ENCODE measurements at places on chromosomes 7 and 10.

DNA sequence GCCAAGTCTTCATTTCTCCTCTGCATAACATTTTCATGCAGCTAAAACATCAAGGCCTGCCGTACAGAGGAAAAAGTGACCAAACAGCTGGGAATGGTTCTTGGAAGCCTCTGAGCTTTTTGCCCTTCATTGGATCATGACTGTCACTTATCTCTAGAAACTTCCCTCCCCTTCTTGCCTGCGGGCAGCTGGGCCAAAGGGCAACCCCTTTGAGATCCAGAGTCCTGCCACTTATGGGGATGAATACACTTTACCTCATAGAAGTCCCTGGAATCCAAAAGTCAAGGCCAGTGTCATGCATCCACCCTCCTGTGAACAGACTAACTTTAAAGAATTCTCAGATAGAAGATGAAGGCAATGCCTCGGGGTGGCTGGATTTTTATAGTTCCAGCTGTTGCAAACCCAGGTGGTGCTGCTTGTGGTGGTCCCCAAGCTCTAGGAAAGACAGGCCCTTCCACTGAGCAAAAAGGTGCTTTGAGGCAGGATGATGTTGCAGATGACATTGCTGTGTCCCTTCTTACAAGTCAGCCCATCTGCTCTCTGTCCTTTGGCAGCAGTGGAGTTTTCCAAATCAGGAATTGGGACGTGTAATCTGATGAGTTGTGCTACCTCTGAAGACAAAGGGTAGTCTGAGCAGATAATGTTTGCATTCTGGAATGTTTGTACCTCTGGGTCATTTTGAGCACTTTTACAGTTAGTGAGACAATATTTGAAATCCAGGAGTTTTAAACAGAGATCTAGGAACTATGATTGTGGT lies 64.2 kb downstream of the LRMDA start:
- DNase-seq: no peak

DNA sequence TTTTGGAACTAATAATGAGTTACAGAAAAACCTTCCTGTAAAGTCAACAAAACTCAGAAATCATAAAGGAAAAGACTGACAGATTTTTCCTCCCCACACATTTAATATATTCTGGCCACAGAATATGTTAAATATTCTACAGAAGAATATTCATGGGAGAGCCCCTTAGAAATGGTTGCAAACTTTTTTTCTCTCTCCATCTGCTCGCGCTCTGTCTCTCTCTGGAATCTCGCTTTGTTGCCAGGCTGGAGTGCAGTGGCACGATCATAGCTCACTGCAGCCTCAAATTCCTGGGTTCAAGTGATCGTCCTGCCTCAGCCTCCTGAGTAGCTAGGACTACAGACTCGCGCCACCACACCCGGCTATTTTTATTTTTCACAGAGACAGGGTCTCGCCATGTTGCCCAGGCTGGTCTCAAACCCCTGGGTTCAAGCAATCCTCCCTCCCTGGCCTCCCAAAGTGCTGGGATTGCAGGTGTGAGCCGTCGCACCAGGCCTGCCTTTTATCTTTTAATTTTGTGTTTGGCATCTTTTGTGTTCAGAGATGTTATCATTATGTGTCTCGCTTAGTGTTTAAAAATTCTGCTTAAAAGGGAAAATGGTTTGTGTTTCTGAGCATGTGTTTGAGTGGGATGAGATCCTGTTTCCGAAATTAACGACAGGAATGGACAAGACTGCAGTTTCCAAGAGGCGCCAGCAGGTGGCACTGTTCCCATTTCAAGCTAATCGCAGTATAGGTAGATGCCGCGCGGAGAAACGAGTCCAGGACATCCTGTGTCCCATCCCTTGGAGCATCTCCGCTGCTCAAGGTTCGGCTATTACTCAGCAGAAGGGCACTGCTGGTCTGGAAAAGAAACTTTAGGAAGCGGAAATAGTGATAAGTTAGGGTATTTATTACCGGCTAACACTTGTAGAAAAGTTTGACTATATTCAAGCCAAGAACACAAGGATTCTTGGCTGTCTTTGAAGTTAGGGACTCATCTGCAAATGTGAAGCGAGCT lies 23.1 kb upstream of the ST7 start:
- peak; percentile 85 for DNase-seq

DNA sequence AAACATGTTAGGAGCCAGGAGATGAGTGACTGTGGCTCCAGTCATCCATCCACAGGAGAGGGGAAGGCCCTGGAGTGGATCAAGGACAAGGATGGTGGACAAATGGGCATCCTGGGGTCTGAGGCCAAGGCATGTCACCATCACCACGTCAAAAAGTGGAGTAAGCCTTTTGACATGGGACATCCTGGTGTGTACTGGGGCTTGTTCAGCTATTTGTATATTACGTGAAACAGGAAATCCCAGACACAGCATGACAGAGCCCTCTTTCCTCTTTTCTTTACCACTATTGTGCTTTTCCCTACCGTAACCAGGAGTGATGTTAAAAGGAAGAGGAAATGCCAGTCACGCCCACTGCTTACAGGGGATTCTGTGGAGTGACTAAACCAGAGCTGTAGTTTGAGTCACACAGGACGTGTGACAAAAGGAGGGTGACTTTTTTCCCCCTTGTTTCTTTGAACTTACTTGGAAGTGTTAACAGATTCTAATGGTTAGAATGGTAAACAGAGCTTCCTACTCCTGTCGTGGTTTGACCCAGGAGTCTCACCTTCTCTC lies 15.4 kb downstream of the ACSL5 start:
- peak; percentile 96 for DNase-seq

DNA sequence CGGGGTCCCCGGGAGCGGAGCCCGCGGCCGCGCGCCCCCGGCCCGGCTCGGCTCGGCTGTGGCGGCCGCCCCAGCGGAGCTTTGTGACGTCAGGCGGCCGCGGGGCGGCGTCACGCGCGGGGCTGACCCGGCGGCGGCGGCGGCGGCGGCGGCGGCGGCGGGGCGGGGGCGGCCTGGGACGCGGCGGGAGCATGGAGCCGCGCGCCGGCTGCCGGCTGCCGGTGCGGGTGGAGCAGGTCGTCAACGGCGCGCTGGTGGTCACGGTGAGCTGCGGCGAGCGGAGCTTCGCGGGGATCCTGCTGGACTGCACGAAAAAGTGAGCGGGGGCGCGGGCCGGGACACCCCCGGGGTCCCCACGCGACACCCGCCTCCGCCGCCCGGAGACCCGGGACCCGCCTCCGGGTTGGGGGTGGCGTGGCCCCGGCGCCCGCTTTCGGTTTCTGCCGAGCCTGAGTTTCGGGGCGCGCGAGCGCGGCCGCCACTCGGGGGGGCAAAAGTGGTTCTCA lies at the start of gene PWWP2B:
PWWP2B (plus strand) TSS at position 165 of the 506 bp plus-strand sequence; CDS start at position 192, 27 bp downstream.
- peak; percentile 67 for DNase-seq

- DNase-seq: no peak
These were observed 51.0 kb downstream of the BTRC start for GRCh38 chr10:101405001-101405400.

DNA sequence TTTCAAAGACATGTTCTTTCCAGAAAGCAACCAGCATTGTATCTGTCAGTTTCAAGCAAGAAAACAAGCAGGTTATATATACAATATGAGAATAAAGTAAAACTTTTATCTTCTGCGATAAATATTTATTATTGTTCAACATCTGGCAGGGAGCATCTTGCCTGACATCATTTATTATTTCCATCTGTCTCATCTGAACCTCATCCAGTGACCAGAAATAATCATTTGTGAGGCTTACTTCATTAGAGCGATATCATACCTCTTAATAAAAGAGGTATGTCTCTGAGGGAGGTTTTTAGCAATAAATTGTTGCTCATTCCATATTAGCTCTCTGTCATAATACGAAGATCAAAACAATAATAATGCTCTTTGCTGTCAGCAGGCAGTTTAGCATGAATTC lies 226.1 kb downstream of the CDC14C start:
- no peak for DNase-seq

DNA sequence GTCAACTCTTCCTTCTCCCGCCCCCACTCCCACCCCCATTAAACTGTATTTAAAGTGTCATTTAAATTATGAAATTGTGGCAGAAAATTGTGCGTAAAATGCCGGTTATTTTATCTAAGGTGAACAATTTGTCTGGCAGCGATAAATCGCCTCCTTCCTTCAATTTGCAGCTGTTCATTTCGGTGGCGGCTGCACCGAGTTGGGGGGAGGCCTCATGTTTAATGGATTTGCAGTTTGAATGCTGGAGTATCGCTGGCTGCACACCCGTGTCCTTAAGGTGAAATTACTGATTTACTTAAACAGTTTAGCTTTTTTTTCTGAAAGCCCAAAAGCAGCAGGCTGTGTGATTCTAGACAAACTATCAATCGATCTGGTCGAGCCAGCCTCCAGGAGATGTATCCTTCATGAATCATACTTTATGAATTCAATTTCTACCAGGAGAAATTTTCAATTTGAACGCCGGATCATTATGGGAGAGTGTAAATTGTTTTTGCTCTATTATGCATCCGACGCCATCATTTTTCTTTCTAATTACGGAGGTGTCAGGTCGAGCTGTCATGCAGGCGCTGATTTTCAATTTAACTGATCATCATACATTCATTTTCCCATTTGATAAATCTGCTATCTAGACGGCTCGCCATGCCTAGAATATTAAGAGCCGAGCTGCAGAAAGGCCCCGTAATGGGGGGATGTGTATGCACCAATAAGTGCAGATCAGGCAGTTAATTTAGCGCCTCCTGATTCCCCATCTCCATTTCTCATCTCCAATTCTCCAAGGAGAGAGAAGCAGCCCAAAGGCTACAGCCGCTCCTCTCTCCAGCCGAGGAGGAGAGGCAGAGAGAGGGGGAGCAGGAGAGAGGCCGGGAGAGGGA lies 6.5 kb downstream of the UNCX start:
- DNase-seq: no peak

GRCh38 chr7:36549029-36549428 lies 159.4 kb downstream of the ANLN start:
- no peak for DNase-seq

DNA sequence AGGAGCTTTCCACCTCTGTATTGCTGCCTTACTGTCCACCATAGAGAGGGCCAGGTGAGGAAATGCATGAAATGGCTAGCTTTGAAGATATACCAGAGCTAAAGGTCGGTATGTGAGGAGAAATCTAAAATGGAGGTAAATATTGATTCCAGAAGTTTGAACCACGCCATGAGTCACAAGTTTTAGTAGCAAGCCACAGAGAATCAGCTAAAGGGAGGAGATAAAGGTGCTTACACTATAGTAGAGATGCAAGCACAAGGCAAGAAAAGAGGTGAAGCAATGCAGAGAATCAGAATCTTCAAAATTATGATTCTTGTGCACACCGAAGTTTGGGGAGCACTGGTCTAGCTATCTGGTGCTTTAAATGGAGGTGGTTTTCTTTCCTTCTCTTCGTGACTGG lies 3.0 kb upstream of the GSAP start:
- DNase-seq: no peak

GRCh38 chr10:80468002-80468401 lies 13.9 kb downstream of the TSPAN14 start:
- peak; percentile 46 for DNase-seq

DNA sequence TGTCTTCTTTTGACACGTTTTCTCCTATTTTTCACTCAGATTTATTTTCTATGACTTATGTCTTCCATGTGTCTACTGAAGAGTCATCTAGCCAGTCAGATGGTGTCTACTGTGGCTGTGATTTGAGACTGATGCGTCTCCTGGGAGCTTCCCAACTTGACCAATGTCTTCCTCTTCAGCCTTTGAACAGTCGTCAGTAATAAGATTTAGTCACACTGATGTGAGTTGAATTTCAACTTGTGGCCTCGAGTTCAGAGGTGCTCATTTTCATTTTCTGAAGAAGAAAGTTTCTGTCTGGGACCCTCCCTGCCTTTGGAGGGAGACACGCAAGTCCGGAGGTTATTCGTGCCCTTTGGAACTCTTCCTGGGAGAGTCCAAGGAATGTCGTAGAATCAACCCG lies 221.9 kb upstream of the INHBA start:
- no peak for DNase-seq

GRCh38 chr7:117828825-117829224 lies 44.4 kb downstream of the CTTNBP2 start:
- DNase-seq: no peak

DNA sequence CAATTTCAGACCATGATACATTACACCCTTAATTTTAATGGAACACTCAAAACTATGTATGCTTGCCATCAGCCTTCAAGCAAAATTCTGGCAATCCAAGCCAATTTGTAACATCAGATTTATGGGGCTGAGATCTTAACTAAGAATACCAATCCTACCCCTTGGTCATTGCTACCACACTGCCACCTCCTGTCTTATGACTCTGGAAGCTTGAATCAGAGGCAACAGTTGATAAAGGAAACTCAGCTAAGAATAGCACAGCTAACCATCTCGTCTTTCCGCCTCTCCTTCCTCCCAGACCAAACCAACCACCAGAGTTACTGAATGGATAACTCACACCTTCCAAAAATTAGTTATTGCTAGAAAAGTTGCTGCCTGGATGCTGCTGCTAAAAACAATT lies 7.4 kb downstream of the IGF2BP3 start:
- DNase-seq: no peak

- no peak for DNase-seq
These were observed 223.9 kb downstream of the TCERG1L start for GRCh38 chr10:131087464-131088215.

- no peak for DNase-seq
These were observed 471.4 kb downstream of the PLXDC2 start for GRCh38 chr10:20287586-20287985.

GRCh38 chr10:944034-944831 lies 12.7 kb upstream of the LARP4B start:
- DNase-seq: peak; percentile 96

GRCh38 chr10:98758463-98758862 lies 311.7 kb upstream of the HPS1 start:
- DNase-seq: no peak

- DNase-seq: no peak
These were observed 23.5 kb downstream of the FBXW4 start for GRCh38 chr10:101671453-101671852.

DNA sequence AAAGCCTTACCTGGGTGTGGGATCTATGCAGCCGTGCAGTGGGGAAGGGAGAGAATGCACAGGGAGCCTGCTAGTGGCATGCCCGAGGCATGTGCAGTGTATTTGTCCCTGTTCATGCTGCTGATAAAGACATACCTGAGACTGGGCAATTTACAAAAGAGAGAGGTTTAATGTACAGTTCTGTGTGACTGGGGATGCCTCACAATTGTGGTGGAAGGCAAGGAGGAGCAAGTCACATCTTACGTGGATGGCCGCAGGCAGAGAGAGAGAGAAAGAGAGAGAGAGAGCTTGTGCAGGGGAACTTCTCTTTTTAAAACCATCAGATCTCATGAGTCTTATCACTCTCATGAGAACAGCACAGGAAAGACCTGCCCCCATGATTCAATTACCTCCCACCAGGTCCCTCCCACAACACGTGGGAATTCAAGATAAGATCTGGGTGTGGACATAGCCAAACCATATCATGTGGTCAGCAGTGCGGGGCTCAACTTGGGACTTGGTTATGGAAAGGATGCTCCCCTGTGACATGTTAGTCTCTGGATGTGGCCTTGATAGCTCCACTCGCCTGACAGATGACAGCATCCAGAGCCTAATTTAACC lies 128.9 kb downstream of the DOCK1 start:
- no peak for DNase-seq

- no peak for DNase-seq
These were observed 21.3 kb downstream of the CPXM2 start for GRCh38 chr10:123870260-123870659.

GRCh38 chr10:6892864-6893263 lies 312.8 kb upstream of the PRKCQ start:
- no peak for DNase-seq

- DNase-seq: no peak
These were observed 14.8 kb upstream of the CNPY1 start for GRCh38 chr7:155560982-155561686.
